Fibroblast of lung (primary cell): ENCODE measurements at places on chromosomes 7 and 10. TPM values are rescaled to one million over a fixed set of nuclear protein-coding genes. Genes with fewer than 3 reads are reported as not detected.

The WASL gene
- 12.1 and 15.4 TPM in 2 replicates for total RNA-seq

- H3K36me3 ChIP-seq, result no peaks in the 10 kb centered on the region
- H3K27me3 ChIP-seq, result no peaks in the 10 kb centered on the region
- no peak overlapping the region for H3K27ac ChIP-seq
- H3K4me3 ChIP-seq, result no peak overlapping the region
- DNase-seq, result no peak
Observed at GRCh38 chr10:52479567-52479966, 165.5 kb downstream of the DKK1 start.

DNA sequence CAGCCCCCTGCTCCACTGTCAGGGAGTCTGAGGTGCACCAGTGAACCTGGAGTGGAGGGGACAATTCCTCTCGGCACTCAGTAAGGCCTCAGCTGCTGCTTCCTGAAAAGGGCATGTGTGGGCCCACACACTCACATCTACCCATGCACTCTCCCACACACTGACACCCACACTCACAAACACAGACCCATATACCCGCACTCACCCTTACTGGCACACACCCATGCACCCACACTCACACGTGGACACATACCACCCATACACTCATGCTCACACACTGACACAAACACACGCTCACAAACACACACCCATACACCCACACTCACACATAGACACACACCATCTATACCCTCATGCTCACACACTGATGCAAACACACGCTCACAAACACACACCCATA, 31.9 kb downstream of the ADAMTS14 start:
- H3K4me1 ChIP-seq, result no peaks in the 10 kb centered on the region
- no peak for DNase-seq
- H3K4me3 ChIP-seq, result no peak overlapping the region
- H3K27ac ChIP-seq, result no peak overlapping the region
- H3K27me3 ChIP-seq, result no peaks in the 10 kb centered on the region

GRCh38 chr10:100341953-100342626, 4.9 kb upstream of the SCD start:
- no peaks in the 10 kb centered on the region for H3K36me3 ChIP-seq
- H3K27me3 ChIP-seq, result no peaks in the 10 kb centered on the region
- no peak overlapping the region for H3K4me3 ChIP-seq
- peak; percentile 47 for DNase-seq
